Pons (tissue), 1 donor: ENCODE measurements at places on chromosomes 1 and 21.

DNA sequence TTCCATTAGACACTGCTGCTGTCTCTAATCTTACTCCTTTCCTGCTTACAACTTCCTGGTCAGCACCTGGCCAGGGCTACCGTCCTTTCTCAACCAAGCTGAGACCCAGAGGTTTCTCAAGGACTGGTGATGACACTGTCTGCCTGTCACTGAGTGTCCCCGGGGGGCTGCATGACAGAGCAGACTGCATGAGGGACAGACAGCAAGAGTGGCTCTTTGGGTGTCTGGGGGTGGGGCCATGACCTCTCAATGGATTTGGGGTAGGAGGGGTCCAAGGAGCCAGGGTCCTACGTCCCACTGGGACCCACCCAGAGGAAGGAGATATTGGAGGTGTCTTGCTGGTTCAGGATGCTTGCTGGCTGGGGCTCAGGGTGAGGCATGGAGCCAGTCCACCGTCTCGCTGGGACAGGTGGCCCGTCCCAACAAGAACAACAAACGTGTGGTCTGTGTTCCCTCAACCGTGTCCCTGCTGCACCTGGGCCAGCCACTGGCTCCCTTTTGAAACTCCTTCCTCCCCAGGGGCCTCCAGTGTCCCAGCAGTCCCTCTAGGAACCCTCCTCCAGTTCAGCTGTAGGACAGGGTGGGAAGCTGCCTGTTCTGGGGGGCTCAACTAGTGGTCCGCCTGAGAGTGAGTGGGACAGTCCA, 344.6 kb upstream of the AJAP1 start:
- DNase-seq, result no peak

DNA sequence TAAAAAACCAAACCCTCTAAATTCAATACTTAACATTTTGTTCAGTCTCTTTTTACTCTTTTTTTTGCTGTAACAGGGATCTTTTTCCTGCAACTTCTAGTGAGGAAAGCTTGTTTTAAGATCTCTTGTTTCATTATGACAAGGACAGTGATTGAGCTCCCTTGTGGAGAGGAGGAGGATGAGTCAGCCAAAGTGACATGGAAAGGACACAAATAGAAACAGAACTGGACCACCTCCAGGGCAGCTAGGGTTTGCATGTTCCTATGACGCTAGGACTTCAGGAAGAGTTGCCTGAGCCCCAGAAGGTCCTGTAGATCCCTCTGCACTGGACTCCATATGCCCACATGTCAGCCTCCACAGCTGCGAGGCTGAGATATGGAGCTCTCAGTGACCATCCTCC, 212.6 kb upstream of the FAM78B start:
- DNase-seq, result peak; percentile 12

- DNase-seq, result no peak
These were observed 47.9 kb downstream of the SMYD3 start for GRCh38 chr1:246459221-246459620.

DNA sequence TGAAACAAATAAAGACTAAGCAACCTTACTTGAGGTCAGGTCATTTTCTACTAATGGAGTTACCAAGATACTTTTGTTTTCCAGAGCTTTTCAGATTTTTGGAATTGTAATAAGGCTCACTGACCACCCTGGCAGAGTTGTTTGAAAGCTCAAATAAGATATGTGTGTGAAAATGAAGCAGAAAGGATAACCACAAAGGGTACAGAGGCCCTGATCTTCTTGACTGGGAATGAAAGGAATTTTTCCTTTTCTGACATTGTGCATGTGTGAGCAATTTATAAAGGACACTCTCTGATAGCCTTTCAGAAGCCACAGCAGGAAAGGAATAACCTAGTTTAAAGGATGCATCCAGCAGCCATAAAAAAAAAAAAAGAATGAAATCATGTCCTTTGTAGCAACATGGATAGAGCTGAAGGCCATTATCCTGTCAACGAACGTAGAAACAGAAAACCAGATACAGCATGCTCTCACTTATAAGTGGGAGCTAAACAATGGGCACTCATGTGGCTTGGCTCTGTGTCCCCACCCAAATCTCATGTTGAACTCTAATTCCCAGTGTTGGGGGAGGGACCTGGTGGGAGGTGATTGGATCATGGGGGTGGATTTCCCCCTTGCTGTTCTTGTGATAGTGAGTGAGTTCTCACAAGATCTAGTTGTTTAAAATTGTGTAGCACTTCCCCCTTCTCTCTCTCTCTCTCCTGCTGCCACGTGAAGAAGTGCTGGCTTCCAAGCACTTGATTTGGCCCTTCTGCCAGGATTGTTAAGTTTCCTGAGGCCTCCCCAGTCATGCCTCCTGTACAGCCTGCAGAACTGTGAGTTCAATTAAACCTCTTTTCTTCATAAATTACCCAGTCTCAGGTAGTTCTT, 3.1 kb upstream of the SRP9 start:
- no peak for DNase-seq

DNA sequence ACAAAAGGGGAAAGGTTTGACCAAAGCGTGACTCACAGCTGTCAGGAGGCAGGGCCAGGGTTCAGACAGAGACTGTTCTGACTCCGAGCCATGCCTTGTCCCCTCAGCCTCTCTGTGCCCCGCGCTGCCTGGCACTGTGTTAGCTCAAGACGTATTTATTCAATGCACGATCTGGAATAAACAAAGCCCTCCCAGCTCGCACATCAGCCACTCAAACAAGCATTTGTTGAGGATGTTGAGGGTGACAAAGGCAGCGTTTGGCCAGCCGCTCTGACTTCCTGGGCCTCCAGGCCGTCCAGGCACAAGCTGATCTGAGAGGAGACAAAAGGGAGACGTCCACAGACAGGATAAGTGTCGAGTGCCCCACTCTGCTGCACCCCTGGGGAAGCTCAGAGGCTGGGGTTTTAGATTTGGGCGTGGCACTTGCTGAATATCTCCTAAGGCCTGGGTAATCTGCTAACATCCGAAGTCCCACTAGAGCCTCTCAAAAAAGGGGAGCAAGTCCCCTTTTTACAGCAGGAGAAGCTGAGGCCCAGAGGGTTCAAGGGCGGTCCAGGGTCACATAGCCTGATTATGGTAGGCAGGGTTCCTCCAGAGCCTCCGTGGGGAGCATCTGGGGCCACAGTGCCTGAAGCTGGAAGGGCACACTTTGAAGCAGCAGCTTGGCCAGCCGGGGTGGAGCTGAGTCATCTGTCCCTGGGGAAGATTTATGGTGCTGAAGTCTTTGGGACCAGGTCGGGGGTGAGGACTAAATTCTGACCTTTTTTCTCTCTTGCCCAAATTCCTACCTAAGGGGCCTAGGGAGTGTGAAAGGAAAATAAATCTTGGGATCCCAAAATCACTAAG, 95.9 kb downstream of the SPSB1 start:
- DNase-seq, result peak; percentile 100

DNA sequence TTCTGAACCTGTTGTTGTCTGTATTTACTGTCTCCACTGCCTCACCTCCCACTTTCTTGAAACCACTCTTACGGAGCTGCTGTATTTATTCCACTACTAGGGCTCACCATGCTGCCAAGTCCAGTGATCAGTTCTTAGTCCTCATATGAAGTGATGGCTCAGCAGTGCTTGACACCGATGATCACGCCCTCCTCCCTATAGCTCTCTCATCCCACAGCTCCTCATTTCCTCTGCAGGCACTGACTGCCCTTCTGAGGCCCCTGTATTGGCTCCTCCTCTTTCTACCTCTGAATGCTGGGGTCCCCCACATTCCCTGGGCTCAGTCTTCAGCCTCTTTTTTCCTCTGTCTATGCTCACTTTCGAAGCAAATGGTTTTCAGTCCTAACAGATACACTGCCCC, 3.4 kb downstream of the CLCA1 start:
- DNase-seq, result no peak

DNA sequence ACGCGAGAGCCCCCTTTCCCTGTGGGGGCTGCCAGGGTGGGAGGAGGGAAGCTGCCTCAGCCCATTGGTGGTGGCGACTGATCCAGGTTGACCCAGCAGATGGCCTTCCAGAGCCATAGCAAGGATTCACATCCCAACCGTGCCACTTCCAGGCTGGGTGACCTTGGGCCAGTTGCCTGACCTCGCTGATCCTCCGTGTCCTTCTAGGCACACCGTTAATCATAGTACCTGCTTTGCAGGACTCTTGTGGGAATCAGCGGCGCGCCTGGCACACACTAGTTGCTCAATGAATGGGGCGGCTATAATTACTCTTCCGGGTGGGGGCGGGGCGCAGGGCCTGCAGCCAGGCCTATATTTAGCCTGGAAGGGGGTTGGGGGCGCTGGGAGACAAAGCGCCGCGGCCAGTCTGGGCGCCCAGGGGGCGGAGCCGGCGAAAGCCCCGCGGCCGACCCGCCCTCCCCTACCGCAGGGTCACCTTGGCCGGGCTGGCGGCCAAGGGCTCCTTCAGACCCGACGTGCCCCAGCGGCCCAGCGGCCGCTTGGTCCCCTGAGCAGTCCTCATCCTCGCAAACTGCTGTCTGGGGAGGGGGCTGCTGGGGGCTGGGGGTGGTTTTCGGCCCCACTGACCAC, 5.1 kb downstream of the HSPB7 start:
- no peak for DNase-seq

DNA sequence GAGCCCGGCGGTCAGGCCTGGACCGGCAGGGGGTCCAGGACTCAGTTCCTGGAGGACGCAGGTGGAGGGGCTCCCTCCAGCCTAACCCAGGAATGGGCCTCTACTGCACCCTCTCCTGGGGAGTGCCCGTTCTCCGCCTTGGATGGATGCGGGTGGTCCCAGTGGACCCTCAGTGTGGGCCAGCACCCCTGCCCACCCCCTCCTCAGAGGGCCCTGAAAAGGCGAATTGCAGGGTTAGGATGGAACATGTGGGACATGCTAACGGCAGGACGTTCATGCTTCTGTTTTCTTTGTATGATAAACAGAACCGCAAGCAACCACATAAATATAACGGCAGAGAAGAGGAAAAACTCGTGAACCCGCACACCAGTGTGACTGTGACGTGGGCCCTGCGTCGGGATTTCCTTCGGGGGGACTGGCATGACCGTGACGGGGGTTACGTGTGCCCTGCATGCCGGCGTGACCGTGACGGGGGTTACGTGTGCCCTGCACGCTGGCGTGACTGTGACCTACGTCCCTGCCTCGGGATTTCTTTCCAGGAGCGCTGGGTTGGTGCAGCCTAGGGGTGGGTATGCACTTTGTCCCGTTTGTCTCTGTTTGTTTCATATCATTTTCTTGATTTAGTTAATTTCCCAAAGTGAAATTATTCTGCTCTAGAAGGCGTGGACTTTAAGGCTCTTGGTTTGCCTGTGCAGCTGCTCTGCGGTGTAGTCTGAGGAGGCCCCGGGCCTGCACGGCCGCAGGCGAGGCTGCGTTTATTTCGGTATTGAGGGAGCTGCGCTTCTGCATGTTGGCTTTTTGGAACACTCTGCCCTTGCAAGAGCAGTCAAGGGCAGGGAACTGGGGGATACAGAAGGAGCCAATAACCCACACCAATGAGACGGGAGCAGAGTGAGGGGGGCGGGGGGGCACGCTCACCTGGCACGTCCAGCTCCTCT, 3.1 kb downstream of the FTCD start:
- no peak for DNase-seq

DNA sequence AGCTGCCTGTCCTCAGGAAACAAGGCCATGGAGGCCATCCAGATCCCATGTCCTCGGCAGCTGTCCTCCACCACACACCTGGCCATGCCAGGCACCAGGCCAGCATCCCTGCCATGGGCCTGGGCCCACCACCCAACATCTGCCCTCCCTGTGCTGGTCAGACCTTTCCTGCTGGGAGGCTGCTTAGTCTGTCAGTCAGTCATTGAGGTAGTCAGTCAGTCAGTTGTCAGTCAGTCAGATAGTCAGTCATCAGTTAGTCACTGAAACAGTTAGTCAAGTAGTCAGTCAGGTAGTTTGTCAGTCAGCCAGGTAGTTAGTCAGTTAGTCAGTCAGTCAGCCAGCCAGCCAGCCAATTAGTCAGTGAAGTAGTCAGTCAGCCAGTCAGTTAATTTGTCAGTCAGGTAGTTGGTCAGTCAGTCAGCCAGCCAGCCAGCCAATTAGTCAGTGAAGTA, 17.2 kb downstream of the KRTAP10-1 start:
- no peak for DNase-seq

DNA sequence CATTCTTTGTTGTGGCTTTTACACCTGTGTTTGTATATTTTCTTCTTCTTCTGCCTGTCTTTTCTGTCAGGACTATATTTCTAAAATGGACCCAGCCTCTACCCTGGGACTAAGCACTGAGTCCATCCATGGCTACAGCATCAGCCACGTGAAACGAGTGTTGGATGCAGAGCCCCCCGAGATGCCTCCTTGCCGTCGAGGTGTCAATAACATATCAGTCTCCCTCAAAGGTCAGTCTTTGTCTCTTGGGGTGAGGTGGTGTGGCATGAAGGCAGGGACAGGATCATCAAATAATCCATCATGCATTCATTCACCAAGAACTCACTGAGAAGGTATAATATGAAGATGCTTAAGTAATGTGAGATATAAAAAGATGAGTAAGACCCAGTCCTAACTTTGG, 19.1 kb upstream of the IPO9 start:
- DNase-seq, result no peak

GRCh38 chr1:41806472-41807155, 112.1 kb downstream of the HIVEP3 start:
- DNase-seq, result no peak

DNA sequence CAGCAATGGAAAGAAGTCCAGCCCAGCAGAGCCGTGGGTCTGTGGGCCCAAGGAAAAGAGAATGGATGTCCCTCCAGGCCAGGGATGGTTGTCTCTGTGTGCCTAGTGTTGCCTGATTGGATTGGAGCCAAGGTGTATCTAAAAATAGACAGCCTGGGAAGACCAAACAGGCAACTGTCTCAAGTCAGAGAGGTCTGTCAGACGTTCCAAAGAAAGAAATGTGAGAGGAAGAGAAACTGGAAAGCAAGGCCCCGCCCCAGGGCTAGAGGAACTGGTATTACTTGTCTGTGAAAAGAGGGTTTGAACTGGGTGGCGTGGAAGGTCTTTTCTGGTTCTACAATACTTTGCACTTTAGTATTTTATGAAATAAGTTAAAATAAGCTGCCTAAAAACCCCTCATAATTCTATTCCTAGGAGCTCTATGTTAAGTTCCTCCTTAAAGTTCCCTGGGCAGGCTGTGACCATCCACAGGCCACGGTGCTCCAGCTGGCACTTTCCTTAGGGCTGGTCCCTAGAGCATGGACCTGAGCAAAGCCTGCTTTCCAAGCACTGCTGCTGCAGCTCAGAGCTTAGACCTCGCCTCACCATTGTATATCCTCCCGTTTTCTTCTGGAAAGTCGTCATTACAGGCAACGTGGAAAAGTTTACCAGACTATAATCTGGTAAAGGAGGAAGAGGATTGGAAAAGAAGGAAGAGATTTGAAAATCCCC, 151.6 kb downstream of the DISC1 start:
- peak; percentile 84 for DNase-seq

DNA sequence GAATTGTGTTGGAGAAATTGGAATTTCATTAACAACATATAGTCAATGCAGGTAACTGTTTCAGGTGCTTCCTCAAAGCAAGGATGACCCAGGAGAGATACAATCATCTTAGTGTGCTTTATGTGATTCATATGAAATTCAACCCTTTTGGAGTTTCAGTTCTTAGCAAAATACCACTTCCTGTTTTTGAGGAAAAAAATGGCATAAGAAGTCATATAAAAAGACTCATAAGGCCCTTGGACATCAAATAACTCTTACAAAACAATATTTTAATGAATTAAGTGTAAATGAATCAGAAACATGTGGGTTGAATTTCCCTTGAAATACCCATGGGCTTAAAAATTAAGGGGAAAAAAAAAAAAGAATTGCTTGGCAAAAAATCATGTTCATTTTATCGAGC, 926.6 kb downstream of the LTN1 start:
- no peak for DNase-seq

- no peak for DNase-seq
These were observed 48.5 kb upstream of the OSBPL9 start for GRCh38 chr1:51568231-51568935.
